Neural progenitor cell (in vitro differentiated cells): ENCODE measurements at places on chromosomes 6 and 20. TPM values are rescaled to one million over a fixed set of nuclear protein-coding genes. Genes with fewer than 3 reads are reported as not detected.

LZTS3 gene
- total RNA-seq, result 3.7 and 12.5 TPM in 2 replicates

- no peak overlapping the region for H3K27ac ChIP-seq
- DNase-seq, result no peak
- H3K4me3 ChIP-seq, result no peak overlapping the region
- H3K4me1 ChIP-seq, result no peaks in the 10 kb centered on the region
- no peaks in the 10 kb centered on the region for H3K36me3 ChIP-seq
These were observed 240.3 kb upstream of the TCF21 start for GRCh38 chr6:133648581-133648980.

DNA sequence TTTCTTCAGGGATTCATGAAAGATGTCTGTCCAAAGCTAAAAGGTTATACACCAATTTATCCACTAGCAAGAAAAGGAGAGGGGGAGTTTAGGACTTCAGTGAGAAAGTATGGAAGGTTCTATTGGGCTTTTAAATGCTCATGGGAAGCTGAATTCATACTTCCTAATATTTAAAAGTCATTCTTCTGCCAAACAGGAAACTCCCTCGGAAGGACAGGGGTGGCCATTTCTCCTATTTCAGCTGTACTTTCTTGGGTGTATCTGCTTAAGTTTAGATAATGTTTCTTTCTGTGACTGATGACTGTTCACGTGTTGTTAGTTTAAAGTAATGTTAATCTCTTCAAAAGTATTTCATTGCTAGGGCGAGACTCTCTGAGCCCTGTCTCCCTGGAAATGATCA, 80.5 kb upstream of the IFNGR1 start:
- peaks cover 6% of the 10 kb centered on the region for H3K4me1 ChIP-seq
- H3K36me3 ChIP-seq, result no peaks in the 10 kb centered on the region
- no peak overlapping the region for H3K4me3 ChIP-seq
- H3K27me3 ChIP-seq, result peaks cover 29% of the 10 kb centered on the region
- DNase-seq, result no peak

DNA sequence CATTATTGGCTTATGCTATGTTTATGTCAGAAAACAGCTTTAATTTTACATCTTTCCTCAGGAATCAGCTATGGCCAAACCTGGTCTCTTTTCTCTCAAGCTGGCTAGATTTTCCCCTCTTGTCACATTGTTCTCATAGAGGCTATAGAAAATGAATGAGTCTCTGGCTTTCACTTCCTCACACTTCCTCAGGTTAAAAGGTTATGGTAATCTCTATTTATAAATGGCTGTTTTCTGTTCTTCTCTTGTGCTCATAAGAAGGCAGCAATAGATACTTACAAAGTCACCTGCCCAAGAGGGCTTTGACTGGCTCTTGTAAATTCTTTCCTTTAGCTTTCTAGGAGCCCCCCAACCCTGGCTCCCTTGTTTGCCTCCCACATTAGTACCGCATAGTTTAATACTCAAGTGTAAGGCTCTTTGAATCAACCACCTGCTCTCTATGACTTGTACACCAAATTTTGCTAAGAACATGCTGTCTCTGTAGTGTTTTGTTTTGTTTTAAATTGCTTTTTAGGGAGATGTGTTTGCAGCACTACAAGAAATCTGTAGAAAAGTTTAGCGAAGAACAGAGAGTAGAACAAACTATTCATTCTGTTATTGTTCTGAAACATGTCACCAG, 897.4 kb upstream of the CITED2 start:
- H3K27ac ChIP-seq, result no peak overlapping the region
- H3K36me3 ChIP-seq, result no peaks in the 10 kb centered on the region
- H3K4me1 ChIP-seq, result peaks cover 9% of the 10 kb centered on the region
- no peaks in the 10 kb centered on the region for H3K27me3 ChIP-seq

DNA sequence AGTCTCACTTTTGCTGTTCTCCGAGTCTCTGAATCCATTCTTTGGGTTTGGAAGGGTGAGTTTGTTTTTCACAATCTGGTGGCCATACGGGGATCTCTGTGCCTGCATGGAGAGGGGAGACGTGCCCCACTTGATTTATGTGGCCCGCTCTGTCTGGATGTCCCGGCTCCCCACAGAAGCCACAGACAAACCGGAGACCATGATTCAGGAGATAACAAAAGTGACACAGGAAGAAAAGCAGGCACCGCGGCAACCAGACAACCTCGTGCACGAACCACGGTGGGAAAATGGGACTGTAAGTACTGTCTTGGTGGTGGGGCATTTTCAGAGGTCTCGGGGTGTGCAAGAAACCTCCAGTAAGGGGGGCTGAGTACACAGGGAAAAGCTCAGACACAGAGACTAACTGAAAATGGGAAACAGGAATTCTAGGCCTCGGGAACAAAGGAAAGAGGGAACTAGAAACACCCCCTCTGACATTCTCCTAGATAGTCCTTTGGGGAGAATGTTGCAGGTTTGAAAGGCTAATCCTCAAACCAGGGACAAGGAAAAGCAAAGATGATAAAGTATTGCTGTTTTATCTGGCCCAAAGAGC, 22.1 kb upstream of the ZNF318 start:
- no peak for DNase-seq
- no peaks in the 10 kb centered on the region for H3K36me3 ChIP-seq
- H3K4me3 ChIP-seq, result no peak overlapping the region
- H3K4me1 ChIP-seq, result peaks cover 8% of the 10 kb centered on the region
- no peak overlapping the region for H3K27ac ChIP-seq
- no peaks in the 10 kb centered on the region for H3K27me3 ChIP-seq
